Right ventricle myocardium inferior (tissue), 1 donor: ENCODE measurements at places on chromosomes 1 and 21. TPM values are rescaled to one million over a fixed set of nuclear protein-coding genes. Genes with fewer than 3 reads are reported as not detected.

SCNM1 gene
- 16.6 TPM for total RNA-seq

VANGL2 gene
- total RNA-seq = 2.0 TPM

HSD3B1 gene
- not detected for total RNA-seq

NUAK2 gene
- total RNA-seq = 1.1 TPM

TSPEAR gene
- 0.65 TPM for total RNA-seq
